ENCODE measurements at places on chromosomes 16 and 17. TPM values are rescaled to one million over a fixed set of nuclear protein-coding genes. Genes with fewer than 3 reads are reported as not detected.

PRDM7 gene
- polyA plus RNA-seq = not detected

DNA sequence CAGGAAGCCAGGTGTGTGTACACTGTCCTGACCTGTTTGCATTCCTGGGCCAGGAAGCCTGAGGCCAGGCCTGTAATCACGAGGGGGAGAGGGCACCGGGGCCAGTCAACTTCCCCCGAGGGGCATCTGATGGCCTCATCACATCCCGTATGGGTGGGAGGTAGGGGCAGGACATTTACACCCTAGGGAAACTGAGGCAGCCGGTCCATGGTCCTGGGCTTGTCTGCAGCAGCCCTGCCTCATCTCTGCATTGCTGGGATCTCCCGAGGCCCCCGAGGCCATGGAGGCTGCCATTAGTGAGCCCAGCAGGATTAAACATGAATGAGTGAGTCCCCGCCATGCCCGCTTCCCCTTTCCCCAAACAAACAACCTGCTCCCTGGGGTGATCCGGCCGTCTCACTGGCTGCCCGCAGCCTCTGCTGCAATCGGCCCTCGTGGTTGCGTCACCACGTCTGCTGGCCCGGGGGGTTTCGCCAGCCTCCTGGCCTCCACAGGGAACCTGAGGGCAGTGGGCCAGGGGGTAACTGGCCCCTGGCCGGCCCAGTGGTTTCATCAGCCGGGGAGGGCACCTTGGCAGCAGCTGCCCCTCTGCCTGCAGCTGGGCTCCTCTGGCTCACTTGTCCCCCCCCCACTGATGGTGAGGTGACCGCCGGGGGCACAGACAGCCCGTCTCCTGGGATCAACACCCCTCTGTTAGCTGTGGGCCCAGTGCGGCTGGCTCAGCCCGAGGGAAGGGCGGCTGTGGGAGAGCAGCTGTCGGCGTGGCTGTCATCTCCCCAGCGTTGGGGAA is 88.3 kb upstream of the GSE1 start:
- H3K4me1 ChIP-seq = peaks cover 11% of the 10 kb centered on the region
- no peaks in the 10 kb centered on the region for H3K36me3 ChIP-seq

GRCh38 chr17:32191306-32191705 is 49.0 kb downstream of the RHOT1 start:
- peaks cover 59% of the 10 kb centered on the region for H3K36me3 ChIP-seq
- peaks cover under 1% of the 10 kb centered on the region for H3K4me1 ChIP-seq
- no peak overlapping the region for H3K4me3 ChIP-seq
- DNase-seq = no peak
- H3K27me3 ChIP-seq = no peaks in the 10 kb centered on the region
- no peak overlapping the region for H3K27ac ChIP-seq

DNA sequence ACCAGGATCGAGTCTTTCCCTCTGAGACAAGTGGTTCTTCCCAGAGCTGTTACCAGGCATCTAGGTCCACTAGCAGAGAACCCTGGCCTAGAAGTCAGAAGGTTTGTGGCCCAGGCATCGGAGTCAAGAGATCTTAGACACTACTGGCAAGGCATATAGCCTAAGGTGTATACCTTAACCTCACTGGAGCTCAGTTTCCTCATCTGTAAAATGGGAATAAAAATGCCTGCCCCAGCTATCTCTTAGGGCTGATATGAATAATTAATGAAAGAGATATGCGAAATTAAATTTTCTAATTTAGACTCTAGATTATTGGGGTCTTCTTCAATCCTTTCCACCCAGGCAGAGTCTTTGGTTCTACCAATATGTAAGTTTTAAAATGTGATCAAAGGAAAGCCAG is 60.5 kb upstream of the NLK start:
- H3K36me3 ChIP-seq = no peaks in the 10 kb centered on the region
- peaks cover 13% of the 10 kb centered on the region for H3K27me3 ChIP-seq
- no peak overlapping the region for H3K4me3 ChIP-seq

Data from naive thymus-derived CD8-positive, alpha-beta T cell (primary cell).